Sciatic nerve (tissue), 2 donors: ENCODE measurements at places on chromosomes 7 and 10.
A peak's percentile ranks its signal among the peaks of the same experiment; 100 is the strongest.

- no peak for DNase-seq
Measured at GRCh38 chr10:95837783-95838182, 70.0 kb upstream of the CC2D2B start.

DNA sequence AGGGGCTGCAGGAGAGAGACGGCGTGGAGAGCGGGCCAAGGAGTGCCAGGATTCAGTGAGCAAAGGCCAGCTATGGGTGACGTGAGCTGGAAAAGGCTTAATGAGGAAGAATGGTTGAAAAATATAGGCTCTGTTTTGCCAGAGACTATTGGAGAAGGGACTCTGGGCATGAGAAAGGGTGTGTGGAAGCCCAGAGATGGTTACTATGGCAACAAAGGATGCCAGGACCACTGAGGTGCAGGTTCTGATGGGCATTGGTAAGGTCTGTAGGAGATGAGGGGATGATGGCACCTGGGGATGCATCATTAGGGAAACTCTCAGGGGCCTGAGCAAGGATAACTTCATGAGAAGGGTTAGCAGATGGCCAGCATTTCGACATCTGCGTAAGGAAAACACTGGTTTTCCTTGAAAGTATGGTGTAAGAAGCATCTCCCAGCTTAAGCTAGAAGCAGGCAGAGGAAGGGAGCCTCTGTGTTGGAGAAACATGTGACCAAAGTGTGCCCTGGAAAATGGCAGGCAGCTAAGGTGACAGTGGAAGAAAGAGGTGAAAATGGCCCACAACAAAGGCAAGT lies 21.6 kb upstream of the FAM180A start:
- no peak for DNase-seq

DNA sequence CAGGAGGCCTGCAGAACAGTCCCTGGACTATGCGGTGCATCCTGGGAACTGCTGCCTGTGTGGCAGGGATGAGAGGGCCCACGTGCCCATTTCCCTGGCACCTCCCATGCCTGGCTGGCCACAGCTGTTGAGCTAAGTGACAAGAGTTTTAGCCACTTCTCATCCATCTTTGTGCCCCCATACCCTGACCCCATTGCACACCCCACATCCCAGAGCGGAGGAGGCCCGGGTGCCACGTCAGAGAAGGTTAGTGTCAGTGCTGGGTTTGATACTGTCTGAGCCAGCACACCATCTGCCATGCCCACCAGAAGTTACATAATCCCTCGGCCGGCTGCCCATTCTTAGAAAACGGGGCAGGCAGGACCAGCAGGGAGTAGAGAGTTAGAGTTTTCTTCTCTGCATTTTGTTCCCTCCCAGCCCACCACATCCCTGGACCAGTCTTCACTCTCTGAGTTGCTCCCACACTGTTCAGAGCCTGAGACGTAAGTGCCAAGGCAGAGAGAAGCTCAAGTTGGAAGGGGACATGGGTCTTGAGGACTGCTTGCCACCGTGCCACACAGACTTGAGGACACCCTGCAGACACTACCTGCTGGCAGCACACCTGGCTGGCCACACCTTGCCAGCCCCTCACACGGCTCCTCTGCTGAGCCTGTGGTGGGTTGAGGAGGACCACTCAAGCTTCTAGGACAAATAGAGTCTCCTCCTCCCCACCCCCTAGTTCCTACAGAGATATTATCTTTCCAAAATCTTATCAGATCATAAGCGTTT lies 13.1 kb downstream of the UNC5B start:
- DNase-seq, result peak; percentile 37

- no peak for DNase-seq
Measured at GRCh38 chr10:70910486-70911341, 22.3 kb upstream of the PCBD1 start.

DNA sequence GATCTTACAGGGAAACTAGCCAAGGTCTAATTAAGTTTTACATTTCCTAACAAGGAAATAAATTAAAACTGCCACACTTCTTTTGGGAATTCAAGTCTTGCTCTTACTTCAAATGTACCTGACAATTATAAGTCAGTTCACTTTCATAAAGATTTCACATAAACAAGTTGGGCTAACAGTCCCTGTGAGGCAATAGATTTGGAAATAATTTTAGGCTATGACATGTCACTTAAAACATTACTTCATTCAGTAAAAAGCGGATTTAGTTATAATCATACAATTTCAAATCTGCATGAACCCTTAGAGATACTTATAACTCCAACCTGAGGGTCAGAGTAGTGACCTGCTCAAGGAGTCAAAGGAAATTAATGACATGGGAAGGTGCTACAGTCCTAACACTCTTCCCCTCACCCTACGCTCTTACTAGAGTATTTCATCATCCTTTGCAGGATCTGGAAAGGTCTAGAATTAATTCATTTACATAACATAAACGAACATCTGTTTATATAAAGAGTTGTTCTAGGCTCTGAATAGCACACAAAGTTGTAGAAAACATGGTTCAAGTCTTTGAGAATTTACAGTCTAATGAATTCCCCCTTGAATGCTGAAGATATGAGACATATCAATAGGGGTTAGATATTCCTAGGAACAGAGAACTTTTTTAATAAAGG lies 32.3 kb upstream of the DNAJB12 start:
- DNase-seq, result no peak

DNA sequence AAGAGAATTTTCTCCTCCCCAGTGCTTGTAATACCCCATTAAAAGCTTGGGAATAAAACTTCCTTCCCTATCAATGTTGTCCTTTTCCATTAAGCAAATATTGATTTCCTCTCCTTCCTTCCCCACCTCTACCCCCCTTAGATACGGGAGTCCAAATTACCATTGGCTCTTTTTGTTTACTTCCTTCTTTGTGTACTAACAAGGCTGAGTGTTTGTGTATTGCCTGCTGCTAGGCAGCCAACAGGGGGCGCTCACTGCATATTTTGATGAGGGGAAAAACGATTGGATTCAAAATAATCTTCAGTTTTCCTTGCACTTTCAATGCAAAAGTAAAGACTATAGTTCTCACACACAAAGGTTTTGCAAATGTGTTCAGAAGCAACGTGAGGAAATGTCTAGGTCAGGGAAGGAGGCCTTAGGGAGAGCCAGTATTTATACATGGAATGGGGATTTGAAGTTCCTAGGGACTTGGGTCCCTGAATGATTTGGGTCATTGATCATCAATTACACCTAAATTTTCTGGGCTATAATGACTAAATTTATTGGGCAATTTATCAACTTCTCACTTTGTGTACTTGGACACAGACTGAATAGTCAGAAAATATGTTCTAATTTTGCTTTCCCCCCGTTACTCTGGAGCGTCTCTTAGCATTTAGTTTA lies 23.6 kb upstream of the VPS41 start:
- DNase-seq, result peak; percentile 88

DNA sequence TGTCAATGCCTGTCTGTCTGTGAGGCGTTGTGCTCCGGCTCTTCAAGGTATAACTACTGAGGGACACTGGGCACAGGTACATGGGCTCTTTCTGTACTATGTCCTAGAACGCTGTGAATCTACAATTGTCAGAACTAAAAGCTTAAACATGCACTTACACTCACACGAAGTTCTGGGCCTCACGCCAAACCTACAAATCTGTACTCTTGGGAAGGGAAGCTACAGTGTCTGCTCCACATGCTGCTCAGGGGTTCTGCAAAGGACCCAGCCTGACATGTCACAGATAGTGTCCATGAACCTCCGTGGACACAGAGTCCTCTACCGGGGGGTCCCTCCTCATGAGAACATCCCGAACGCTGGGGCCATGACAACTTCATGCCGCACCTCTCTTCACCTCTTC lies 268.7 kb downstream of the WDR37 start:
- no peak for DNase-seq

DNA sequence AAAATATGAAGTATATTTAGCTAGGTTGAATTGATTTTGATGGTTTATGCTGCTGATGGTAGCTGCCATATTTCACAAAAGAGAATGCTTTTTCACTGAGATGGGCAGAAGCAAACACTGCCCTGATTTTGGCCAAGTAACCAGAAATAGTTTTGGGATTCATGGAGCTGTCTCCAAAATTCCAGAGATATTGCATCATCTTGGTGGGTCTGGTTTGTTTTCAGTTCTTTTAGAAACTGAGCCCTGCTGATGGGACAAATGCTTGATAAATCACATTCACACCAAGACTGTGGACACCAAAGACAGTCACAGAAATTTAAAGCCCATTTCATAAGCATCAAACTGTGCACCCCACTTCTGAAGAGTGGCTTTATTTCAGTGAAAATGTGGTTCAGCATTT lies 140.5 kb downstream of the BICC1 start:
- no peak for DNase-seq
